ENCODE measurements at places on chromosomes 7 and 10. TPM values are rescaled to one million over a fixed set of nuclear protein-coding genes. Genes with fewer than 3 reads are reported as not detected.

DNA sequence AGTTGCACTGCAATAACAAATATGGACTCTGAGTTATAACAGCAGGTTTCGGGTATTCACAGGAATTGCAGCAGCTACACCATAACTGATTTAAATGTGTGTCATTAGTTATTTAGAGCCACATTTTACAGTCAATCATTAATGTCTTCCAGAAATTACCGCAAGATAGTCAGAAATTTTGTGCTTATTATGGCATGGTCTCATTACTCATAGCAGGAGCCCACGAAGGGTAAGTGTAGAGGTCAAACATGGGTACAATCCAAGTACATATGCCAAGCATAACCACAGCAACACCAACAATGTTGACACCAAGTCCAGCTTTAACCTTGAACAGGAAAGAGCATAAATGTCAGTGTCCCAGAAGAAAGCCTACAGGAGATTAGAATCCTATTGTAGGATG is 84.4 kb downstream of the SLC13A1 start:
- no peak for DNase-seq
- H3K36me3 ChIP-seq = no peaks in the 10 kb centered on the region
- H3K4me1 ChIP-seq = no peaks in the 10 kb centered on the region
- H3K27ac ChIP-seq = no peak overlapping the region
- no peak overlapping the region for H3K4me3 ChIP-seq

- H3K27me3 ChIP-seq = no peaks in the 10 kb centered on the region
- no peaks in the 10 kb centered on the region for H3K4me1 ChIP-seq
- H3K27ac ChIP-seq = no peak overlapping the region
- no peak for DNase-seq
- H3K36me3 ChIP-seq = no peaks in the 10 kb centered on the region
- no peak overlapping the region for H3K4me3 ChIP-seq
Measured at GRCh38 chr10:96288151-96288621, 16.0 kb upstream of the DNTT start.

DNA sequence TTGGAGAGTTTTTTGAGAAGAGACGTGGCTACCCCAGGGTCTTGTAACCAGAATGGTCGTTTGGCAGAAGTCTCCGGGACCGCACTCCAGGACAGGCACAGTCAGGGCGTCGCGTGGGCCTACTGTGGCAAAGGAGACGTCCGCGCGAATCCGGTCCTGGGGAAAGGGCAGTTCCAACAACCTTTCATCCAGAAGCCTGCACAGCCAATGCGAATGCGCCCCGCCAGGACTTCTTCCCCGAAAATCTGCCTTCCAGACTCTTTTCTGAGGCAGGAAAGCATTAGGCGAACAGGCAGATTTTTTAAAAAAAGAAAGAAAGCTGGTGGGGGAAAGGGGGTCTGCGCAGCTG is 2.0 kb downstream of the HPSE2 start:
- DNase-seq = no peak
- H3K4me3 ChIP-seq = peak overlapping the region; percentile 40
- H3K36me3 ChIP-seq = no peaks in the 10 kb centered on the region
- peaks cover 4% of the 10 kb centered on the region for H3K27me3 ChIP-seq
- H3K27ac ChIP-seq = peak overlapping the region; percentile 64
- H3K4me1 ChIP-seq = peaks cover 16% of the 10 kb centered on the region

GRCh38 chr7:38592737-38593288 is 38.4 kb downstream of the AMPH start:
- no peaks in the 10 kb centered on the region for H3K4me1 ChIP-seq
- no peaks in the 10 kb centered on the region for H3K36me3 ChIP-seq
- DNase-seq = no peak
- no peaks in the 10 kb centered on the region for H3K27me3 ChIP-seq

ADRA2A gene
- 4.5 TPM for total RNA-seq

PNLIPRP3 gene
- 0.07 TPM for total RNA-seq

Data from uterus (tissue), 4 donors.